Stimulated activated naive CD4-positive, alpha-beta T cell (primary cell): ENCODE measurements at places on chromosomes 4 and X.

DNA sequence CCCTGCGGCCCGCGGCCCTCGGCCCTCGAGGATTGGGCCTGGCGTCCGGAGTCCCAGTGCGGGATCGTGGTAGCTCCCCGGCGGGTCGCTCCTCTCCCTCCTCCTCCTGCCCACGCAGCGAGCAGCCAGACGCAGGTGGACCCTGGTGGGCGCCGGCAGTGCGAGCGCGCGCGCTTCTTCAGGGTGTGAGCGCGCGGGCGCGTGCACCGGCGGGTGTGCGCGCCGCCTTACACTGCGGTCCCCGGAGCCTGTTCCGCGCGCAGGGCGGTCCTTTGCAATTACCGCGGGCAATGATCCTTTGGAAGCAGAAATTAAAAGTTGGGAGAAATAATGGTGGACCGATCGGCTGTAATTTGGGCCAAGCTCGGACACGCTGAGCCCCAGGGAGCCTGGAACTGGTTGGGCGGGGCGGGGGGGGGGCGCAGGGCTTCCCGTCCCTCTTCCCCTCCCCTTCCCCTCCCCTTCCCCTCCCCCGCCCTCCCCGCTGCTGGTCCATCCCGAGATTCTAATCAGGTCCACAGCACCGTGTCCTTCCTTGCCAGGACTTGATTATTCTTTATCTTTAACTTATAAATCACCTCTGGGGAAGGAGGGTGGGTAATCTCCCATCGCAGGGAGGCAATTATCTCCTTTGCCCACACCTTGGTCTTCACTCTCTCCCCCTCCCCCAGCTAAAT is 1.6 kb upstream of the NKX1-1 start:
- DNase-seq, result no peak

DNA sequence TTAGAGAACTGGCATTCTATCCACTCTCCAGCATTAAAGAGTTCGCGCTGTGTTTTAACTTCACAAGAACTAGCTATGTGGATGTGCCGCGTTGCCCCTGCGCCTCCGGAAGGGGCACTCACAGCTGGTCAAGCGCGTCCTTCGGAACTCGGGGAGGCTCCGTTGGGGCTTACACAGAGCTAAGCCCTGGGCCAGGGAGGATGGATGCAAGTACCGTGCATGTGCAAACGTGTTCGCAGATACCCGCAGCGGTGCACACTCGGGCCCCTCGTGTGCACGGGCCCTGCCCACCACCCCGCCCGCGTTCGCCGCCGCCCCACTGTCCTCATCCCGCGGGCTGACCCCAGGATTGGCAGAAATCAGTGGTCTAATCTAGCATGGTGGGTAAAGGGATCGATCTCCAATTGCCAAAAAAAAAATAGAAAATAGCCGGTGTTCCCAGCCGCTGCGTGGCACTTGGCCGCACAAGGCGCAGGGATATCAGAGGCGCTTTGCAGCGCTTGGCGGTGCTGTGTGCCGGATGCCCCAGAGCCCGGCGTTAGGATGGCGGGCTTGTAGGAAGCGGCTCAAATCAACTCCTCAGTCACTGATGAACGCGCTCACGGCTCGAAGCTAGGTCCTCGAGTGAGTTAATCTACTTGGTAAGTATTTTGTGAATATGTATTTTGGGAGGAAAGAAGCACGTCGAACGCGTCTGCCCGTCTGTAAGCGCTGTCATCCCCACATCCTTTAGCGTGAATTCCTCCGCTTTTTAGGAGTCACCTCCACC is 989 bp upstream of the PCDH10 start:
- DNase-seq, result no peak

DNA sequence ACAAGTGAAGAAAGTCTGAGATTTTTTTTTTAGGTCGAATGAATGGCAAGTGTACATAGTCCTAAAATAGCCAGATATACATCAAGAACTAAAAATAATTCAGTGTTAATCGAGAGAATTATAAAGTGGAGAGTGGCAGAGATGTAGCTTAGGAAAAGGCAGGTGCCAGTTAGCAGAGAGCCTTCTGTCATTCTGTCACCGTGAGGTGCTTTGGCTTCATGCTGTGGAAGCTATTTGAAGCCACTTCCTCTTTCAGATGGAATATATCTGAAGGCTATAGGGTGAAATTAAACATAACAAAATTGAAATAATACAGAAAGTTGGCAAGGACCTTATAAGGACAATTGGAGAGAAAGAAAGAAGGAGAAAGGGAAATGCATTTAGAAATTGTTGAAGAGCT is 756.3 kb downstream of the CCSER1 start:
- no peak for DNase-seq

- no peak for DNase-seq
Observed at GRCh38 chrX:45515262-45516215, 314.9 kb upstream of the DIPK2B start.

DNA sequence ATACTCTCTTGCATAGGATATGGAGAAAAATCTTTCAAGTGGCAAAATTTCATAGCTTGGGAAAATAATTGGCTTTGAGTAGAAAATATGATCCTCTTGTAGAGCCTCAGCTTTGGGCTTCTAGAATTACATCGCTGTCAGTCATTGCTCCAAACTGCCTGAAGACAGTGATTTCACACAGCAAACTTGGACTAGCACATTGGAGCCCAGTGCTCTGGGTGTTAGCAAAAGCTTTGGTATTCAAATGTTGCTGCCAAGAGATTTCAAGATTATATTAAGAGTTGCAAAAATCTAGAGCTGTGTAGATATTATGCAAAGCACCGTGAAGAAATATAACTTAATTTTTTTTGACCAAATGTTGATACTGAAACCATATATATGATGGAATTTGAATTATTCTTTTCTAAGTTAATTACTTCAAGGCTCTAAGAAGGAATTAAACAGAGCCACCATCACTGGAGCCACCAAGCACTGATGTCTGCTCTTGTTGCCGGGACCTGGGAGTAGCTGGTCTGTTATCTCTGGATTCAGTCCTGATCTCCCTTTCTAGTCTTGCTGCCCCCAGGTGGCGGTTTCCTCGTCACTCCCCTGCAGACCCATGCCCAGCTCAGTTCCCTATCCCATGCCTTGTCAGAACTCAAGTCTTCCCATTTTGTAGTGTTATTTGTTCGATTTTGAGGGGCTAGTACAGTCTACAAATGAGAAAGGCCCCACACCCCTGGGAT is 260.7 kb upstream of the SFRP2 start:
- DNase-seq, result no peak

GRCh38 chr4:3820806-3821579 is 54.8 kb downstream of the ADRA2C start:
- DNase-seq, result no peak

DNA sequence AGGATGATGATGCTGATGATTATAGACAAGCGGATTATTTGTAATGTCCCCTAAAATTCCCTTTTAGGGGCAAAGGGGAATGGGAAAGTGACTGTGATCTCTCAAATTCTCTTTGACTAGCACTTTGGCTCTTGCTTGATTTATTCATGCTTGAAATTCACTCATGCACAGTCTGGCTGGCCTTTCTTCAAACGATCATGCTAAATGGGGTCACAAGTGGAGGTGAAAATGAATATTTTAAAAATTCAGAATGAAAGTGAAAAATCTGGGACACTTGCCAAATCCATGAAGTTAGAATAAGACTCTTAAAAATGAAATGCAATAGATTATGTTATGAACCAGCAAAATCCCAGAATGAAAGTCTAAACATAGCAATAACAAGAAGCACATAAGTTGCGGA is 173.4 kb upstream of the RAI2 start:
- DNase-seq, result no peak

- peak; percentile 56 for DNase-seq
Observed at GRCh38 chrX:9464435-9465371, at the start of gene TBL1X. TBL1X (plus strand) TSS chrX:9465058; CDS start chrX:9653587, 188,529 bp downstream.
